T-helper 2 cell treated with Interferon-gamma antibody and Interleukin-4, amounts not matched to agents 5 μg/mL and 100 μg/mL, for 36 hours (primary cell): ENCODE measurements at places on chromosomes 2 and 18.
A peak's percentile ranks its signal among the peaks of the same experiment; 100 is the strongest.

DNA sequence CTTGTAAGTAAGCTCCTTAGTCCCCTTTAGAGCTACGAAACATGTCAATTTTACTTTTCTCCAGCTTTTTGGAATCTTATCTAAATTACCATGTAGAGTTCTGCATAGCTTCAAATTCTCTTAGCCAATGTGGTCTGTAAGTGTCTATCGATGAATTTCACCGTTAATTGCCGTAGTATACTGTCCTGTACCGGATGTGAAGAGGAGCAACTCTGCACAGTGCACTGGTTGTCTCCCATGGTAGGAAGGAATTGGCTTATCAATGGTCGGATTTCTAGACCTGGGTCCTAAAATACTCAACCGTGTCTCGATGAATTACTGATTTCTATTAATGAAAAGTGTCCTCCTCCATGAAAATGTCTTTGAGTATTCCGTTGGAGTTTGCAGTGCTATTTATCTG is 1.9 kb downstream of the NOP58 start:
- no peak for DNase-seq

DNA sequence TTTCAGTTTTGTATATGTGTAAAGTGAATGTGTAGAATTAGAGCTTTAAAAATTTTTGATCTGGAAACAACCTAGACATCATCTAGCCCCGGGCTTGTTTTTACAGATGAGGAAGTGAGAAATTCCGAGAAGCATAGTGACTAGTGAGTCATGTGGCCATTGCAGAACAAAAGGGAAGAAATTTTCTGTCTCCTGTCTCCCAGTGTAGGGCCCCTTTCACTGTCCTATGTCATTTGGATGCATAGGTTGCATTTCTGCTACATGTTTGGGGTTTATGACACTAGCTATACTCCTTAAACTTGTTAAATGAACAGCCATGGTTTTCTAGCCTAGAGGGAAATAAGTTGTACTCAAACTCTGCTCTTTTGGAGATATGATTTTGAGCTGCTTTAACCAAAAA is 84.6 kb downstream of the PLCL1 start:
- peak; percentile 57 for DNase-seq

DNA sequence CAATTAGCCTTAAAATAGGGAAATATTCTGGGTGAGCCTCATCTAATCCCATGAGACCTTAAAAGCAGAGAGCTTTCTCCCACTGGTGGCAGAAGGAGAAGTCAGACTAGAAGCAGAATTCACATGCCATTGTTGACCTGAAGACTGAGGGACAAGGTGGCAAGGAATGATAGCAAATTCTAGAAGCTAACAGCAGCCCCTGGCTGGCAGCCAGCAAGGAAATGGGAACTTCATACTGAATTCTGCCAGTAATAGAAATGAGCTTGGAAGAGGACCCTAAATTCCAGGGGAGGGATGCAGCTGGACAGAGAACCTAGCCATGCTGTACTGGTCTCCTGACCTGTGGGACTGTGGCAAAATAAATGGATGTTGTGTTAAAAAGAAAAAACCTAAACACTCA is 19.5 kb downstream of the B3GNT7 start:
- DNase-seq, result no peak

DNA sequence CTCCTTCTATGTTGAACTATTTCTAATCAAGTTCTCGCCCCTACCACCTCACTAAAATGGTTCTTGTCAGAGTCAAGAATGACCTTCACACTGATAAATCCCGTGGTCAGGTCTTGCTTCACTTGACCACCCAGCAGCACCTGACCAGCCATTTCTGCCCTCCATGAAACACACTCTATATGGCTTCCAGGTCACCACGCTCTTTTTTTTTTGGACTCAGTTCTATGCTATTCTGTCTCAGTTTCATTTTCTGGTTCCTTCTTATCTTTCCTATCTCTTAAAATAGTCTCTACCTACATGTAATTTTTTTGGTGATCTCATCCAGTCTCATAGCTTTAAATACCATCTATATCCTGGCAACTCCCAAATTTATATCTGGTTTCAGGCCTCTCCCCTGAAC is 11.4 kb downstream of the EIF2AK3 start:
- no peak for DNase-seq

DNA sequence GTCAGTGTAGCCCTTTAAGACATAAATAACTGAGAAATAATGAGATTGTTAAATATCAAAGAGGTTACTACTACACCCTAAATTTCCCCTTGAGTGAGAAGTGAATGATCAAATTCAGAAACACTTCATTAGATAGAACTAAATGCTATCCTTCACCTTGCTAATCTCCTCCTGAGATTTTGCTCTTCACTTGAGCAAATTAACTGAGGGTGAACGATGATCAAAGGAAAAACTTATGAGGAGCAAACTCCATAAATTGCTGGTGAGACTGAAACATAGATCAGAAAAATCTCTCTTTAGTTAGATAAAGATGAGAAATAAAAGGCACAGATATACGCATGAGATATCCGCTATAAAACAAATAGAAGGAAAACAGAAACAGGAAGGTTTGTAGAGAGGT is 63.1 kb upstream of the TANC1 start:
- DNase-seq, result no peak

GRCh38 chr2:98507891-98508708 is 63.4 kb downstream of the INPP4A start:
- no peak for DNase-seq

GRCh38 chr18:75456199-75456631 is 28.7 kb upstream of the SMIM21 start:
- DNase-seq, result no peak

DNA sequence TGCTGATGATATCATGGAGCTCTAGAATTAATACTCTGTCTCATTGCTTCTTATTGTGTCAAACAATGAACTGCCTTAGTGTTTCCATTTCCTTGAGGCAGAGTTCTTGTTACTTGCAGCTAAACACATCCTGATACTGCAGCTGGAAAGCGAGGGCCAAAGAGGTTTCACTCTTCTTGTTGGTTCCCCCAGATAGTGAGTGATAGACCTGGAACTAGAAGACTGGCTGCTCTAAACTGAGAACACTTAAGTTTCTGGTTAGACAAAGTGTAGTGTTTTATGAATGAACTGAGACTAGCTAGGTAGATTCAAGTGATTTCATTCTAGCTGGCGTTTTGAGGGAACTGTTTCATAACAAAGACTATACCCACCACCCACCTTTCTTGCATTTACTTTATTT is 321.7 kb downstream of the TXNL1 start:
- no peak for DNase-seq

DNA sequence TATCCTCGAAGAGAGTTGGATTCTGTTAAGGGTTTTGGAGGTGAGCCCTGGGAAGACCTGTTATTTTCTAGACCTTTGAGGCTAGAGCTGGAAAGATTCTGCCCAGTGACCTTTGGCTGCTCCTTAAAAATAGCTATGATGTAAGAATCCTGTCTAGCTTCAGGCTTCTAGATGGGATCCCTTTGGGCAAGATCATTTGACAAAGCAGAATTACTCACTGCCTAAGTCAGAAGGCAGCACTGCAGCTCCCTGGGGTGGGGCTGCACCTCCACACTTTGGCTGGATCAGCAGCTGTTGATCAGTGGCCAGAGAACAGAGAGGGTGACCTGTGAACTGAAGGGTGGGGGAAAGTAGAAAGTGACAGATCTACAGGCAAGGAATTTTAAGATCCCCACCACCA is 103.8 kb downstream of the ASAP2 start:
- no peak for DNase-seq

DNA sequence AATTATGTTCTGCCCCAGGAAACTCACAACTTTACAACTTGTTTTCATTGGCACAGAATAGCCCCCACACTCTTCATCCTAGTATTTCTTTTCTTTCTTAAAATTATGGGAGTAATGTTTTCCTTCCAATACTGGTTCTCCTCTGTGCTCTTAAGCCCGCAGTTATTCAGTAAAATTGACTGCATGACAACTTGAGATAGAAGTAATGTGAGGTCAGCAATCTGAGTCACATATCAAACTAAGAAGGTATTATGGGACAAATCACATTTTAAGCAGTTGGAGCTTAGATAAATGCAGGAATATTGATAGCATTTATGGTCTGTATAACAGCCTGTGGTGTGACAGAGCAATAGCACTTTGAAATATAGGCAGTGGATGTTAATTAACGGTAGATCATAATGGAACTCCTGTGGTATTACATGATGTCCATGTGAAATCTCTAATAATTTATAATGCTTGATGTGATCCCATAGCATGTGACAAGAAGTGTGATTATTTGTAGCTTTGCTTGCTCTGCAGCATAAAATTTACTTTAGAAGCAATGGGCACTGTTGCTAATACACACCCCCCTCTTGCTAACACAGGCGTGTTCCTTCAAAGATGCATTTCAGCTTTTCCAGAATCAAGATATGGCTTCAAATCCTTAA is 351.4 kb upstream of the CDH20 start:
- no peak for DNase-seq

GRCh38 chr18:79707671-79708070 is 28.1 kb downstream of the CTDP1 start:
- no peak for DNase-seq

GRCh38 chr2:216029416-216030129 is 16.2 kb upstream of the MREG start:
- no peak for DNase-seq

GRCh38 chr2:40734797-40735196 is 282.9 kb upstream of the SLC8A1 start:
- no peak for DNase-seq

DNA sequence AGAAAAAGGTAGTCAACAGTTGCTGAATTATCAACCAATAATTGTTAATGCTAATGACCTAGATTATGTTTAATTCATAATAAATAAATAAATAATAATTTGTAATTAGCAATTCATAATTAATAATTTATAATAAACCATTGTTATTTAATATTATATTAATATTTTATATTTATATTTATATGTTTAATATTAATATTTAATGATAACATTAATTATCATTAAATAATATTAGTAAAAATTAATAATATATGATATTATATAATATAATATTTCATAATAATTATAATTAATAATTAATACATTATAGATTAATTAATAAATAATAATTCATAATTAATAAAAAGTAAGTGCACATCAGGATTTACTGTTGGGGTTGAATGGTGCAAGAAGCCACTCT is 389.4 kb upstream of the RGPD4 start:
- DNase-seq, result no peak

DNA sequence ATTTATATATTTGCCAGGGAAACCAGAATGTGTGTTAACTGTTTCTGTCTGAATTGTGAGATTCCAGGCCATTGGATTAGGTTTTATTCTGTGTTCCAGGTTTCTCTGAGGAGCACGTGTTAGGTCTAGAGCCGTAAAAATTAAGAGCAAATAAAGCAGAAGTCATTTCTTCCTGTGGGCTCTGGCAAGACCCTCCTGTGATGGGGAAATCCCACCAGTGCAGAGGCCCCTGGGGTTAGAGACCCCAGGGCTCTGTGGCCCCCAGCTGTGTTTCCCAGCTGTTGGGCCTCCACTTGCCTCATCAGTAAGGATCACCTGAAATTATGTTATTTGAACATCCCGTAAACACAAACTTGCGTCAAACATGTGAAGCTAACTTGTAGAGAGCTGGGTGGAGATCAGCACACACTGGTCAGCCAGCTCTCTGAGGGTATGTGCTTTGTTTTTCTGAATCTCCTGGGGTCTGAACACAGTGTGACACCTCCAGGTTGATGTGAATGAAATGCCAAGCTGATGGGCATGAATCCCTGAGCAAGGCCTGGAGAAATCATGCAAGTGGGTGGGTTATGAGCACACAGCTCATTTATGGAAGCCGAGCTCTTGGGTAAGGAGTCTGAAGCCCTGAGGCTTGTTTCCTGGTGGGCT is 50.3 kb downstream of the HK2 start:
- DNase-seq, result no peak

DNA sequence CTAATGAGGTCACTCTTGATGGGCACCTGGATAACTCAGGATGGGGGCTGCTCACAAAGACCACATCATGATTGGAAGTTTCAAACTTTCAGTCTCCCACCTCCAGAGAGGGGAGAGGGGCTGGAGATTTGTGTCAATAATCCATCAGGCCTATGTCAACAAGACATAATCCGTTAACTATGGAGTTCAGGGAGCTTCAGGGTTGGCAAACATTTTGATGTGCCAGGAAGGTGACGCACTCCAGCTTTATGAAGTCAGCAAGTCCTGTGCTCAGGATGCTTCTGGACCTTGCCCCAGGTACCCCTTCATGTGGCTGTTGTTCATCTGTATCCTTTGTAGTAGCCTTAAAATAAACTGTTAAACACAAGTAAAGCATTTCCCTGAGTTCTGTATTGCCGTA is 19.0 kb downstream of the SKA1 start:
- DNase-seq, result no peak

DNA sequence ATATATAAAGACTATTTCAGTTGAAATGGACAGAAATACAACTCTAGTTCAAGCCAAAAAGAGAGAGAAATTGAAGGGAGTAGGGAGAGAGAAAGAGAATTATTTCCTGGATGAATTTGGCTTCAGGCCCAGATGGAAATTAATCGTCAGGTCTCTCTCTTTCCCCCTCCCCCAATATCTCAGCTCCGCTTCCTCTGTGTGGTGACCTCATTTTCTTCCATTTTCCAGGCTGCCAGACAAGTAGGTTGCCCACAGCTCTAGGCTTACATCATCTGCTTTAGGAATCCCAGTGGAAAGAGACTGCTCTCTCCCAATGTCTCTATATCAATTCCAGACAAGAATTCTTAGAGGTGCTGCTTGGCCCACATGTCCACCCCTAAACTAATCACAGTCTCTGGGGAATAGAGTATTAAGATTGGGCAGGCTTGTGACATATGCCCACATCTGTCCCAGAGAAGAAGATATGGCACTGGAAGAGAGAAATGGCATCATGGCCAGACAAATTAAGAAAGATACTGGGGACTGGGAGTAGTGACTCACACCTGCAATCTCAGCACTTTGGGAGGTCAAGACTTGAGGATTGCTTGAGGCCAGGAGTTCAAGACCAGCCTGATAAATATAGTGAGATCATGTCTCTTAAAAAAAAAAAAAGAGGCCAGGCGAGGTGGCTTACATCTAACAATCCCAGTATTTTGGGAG is 37.2 kb upstream of the CFAP36 start:
- DNase-seq, result no peak

DNA sequence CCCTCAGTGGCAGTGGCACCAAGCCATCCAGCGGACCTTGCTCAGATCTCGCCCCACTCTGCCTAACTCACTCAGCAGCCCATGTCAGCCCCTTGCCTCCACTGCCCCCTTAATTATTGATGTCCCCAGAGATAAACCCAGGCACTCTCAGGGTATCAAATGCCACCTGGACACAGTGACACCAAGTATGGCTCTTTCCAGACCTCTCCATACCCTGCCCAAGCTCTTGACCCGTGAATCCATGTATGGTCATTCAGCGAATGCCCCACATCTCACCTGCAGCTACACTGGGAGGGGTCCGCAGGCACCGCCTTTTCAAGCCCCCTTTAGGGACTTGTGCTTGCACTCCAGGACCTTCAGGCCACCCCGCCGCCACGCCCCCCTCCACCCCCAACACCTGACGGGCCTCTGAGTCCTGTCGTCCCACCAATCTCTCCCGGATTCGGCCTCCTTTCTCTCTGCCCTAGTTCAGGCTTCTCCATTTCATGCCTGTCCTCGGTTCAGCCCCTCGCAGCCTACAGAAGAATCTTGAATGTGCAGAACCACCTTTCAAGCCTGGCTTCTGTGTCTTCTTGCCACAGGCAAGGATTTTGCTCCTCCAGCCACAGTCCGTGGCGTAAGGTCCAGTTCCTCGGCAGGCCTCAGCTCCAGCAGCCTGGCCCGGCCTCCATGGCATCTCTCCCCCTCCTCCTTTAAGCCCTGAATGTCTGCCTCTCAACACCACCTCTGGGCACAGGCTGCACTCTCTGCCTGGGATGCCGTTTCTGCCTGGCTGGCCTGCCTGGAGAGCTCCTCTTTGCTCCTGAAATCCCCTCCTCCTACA is 54.1 kb upstream of the ODC1 start:
- DNase-seq, result no peak

GRCh38 chr2:223995569-223995968 is 38.3 kb downstream of the MRPL44 start:
- no peak for DNase-seq

- no peak for DNase-seq
Observed at GRCh38 chr2:112048887-112049286, 6.2 kb upstream of the TMEM87B start.
